ENCODE measurements at places on chromosomes 2 and 18.

GRCh38 chr18:7497081-7497480 is 70.0 kb upstream of the PTPRM start:
- DNase-seq, result no peak

GRCh38 chr2:65974067-65974723 is 460.7 kb upstream of the MEIS1 start:
- no peak for DNase-seq

DNA sequence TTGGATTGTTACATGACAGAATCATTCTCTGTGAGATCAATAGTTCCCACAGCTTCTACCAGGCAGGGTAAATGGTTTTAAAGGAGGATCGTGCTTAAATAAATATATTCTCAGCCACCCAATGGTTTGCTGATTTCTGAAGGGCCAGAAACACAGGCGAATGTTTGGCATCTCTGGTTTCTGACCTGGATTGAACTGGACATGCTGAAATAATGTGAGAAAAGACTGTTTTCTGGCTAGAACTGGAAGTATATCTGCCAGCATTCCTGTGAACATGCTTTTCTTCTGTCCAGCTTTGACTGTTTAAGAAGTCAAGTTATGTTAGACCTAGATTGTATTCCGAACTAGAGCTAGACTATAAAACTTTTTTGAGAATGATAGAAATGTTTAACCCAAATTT is 77.1 kb upstream of the COL3A1 start:
- no peak for DNase-seq

- no peak for DNase-seq
Observed at GRCh38 chr2:173545364-173545763, 190.7 kb downstream of the CDCA7 start.

- no peak for DNase-seq
Observed at GRCh38 chr2:120825370-120826259, 89.9 kb downstream of the GLI2 start.

DNA sequence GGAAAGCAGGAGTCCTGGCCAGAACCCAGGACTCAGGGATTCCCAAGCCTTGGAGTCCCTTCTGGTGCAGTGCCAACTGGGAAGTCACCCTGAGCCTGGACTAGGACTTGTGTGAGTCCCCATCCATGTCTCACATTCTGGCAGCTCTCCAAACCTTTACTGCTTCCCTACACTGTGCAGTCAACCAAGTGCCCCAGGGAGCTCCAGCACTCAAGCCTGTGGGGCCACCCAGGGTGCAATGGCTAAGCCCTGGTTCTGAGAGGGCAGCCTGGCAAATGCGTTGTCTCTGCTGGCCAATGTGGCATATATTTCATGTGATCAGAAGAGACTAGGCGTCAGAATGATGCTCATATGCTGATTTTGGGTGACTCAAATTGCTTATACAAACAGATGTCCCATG is 223.4 kb downstream of the SP3 start:
- no peak for DNase-seq

DNA sequence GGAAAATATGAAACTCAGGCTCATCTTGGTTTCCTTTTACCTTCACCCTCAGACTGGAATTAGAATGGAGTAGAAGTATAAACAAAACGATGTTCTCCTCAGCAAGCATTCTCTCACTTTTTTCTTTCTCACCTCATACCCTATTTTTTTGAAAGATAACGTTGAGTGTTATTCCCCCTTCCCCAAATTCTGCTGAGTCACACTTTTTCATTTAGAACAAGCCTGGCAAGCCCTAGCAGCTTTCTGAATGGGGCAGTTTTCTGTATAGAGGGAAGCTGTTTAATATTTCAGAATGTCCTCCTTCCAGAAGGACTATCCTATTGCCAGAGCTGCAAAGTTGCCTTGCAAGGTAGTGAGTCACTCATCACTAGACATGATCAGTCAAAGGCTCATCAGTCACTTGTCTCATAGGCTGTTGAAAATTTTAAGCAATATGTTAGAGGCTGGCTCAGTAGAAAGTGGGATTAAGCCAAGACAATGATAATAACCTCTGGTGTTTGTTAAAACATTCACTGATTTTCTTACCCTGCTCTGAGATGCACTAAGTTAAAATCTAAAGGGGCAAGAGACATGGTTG is 416.1 kb downstream of the RNF144A start:
- DNase-seq, result no peak

DNA sequence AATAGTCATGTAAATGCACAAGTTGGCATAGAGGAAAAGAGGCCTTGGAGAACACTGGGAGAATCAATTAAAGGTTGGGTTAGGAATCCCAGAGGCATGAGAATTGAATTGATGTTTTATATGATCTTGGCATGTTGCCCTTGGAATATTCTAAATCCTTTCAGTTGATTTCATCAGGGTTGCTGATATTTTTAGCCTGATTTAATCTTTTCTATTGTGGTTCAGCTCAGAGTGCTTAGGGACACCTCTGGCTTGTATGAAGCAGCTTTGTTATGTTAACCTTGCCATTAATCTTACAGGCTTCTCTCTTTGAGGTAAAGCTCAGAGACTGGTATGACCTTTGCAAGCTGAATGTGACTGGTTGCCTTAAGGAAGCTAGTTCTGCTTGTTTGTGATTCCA is 64.4 kb upstream of the LYPD6B start:
- no peak for DNase-seq

DNA sequence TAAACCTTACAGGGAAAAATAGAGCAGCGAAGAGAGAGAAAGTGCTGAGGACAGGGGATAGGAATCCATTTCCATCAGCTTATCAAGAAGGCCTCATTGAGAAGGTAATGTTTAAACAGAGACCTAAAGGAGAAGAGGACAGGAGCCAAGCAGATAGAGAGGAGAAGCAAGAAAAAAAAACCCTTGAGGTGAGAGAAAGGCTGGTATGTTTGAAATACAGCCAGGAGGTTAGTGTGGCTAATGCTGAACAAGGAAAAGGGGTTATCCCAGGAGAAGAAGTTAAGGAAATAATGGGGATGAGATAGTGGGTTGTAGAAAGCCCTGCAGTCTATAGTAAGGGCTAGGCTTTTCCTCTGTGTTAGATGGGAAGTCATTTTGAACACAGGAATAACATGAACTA is 90.8 kb downstream of the GRB14 start:
- DNase-seq, result no peak

DNA sequence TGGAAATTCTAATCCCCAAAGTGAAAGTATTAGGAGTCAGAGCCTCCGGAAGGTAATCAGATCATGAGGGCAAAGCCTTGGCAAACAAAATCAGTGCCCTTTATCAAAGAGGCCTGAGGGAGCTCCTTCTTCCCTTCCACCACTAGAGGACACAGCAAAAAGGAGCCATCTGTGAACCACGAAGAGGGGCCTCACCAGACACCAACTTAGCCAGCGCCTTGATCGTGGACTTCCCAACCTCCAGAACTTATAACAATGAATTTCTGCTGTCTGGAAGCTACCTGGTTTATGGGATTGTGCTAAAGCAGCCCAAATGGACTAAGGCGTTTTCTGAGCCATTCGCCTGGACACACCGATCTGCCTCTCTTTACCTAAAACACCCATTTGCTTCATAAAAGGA is 133.1 kb downstream of the EIPR1 start:
- DNase-seq, result no peak

GRCh38 chr2:127226520-127227263 is 6.6 kb upstream of the CYP27C1 start:
- no peak for DNase-seq

GRCh38 chr2:179250095-179250494 is 14.5 kb downstream of the SESTD1 start:
- no peak for DNase-seq

DNA sequence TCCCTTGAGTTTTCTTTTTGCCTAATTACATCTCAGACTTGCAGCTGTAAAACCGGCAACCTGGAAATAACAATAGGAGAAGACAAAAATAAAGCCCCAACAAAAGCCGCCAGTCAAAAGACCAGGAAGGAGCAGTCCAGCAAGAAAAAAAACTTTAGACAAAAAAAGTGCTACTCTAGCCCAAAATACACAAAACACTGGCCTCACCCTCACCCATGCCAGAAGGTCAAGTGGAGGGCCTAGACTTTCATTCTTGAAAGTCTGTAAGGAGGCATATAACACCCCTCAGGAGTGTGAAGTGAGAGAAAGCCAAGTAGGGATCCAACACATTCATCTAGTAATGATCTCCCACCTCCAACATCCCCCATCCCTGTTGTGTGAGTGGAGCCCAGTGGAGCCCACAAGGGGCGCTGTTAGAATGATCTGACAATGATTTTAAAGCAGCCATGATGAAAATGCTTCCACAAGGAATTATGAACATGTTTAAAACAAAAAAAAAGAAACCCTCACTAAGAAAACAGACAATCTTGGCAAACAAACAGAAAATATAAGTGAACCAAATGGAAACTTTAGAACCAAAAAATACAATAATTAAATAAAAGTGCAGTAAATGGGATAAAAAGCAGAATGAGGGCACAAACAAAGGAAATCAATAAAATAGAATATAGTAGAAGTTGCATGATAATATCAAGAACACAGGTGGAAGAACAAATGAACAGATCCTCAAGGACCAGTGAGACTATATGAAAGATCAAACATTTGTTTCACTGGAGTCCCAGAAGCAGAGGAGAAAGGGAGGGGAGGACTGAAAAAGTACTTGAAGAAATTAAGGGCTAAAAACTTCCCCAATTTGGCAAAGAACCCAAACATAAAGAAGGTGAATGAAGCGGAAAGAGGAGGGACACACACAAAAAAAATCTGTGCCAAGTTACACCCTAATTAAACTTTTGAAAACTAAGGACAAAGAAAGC is 23.9 kb downstream of the SESTD1 start:
- DNase-seq, result no peak

- no peak for DNase-seq
Observed at GRCh38 chr2:241049739-241050623, 51.6 kb downstream of the SNED1 start.

DNA sequence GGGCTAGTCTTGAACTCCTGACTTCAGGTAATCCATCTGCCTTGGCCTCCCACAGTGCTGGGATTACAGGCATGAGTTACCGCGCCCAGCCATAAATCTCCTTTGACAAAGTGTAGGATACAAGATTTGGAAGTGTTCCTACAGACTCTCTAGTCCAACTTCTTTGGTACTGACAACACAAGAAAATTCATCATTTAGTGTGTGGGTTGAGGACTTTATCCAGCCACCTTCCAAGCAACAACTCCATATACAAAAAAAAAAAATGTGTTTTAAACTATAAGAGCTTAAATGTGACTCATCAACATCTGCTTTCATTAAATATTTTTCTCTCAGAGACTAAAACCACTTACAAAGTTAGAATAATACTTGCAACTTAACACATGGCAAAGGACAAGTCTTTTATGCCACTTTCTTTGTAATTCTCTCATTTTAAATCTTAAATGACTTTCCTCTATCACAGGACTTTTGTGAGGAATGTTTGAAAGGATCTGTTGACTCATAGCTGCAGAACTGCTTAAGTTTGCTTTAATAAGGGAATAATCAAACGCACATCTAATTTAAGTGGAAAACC is 46.2 kb upstream of the ITGAV start:
- no peak for DNase-seq

DNA sequence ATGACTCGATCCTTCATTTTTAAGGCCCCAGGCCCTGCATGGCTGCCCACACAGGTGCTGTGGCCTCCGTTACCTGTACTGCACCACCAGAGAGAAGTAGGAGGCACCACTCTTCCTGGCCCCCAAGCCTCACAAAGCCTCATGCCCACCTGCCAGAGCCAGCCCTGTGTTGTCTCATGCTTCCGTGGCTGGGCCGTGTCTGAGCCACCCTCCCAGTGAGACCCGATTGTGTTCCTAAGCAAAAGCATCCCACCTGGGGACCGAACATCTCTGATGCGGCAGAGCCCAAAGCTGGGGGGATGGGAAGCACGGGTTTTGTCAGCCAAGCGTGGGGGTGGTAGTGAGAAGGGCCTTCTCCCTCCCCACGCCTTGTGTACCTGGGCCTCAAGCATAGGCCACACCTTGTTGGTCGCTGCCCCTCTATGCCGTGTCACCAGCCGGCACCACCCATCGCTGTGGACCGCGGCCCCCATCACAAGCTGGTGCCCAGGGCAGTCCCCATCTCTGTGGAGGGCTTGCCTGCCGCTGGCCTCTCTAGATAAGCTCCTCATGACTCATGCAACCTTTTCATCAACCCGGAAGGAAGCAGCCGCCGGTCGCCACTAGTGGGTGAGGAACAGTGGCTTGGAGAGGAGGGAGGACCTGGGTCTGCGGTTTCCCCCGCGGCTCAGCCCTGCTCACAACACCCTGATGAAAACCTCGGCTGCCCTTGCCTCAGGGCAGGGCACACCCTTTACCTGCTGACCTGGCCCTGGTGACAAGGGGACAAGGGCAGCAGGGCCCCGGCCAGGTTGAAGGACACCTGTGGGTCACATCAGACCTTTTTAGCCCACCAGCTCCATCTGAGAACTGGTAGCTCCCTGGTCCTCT is 2.7 kb upstream of the RNPEPL1 start:
- peak; percentile 64 for DNase-seq

Measured in activated naive CD8-positive, alpha-beta T cell treated with anti-CD3 and anti-CD28 coated beads, Interleukin-2, amount 50 U/mL, for 16 hours (primary cell).